ENCODE measurements at places on chromosomes 3 and 15.

DNA sequence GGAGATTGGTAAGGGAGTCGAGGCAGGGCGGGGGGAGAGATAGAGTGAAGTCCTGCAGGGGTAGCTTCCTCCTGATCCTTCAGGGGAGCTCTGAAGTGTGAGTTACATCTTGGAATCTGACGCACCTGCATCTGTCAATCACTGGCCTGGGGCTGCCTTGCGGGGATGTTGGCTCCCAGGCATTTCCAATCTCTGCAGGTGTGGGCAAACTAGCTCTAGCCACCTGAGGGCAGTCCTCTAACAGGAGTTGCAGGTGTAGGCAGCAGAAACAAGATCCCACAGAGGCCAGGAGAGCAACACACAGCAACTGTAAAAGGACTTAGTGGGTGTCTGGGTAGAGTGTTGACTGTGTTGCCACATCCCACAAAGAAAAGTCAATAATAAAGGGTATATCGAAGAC is 63.6 kb downstream of the ZNF621 start:
- DNase-seq, result no peak

DNA sequence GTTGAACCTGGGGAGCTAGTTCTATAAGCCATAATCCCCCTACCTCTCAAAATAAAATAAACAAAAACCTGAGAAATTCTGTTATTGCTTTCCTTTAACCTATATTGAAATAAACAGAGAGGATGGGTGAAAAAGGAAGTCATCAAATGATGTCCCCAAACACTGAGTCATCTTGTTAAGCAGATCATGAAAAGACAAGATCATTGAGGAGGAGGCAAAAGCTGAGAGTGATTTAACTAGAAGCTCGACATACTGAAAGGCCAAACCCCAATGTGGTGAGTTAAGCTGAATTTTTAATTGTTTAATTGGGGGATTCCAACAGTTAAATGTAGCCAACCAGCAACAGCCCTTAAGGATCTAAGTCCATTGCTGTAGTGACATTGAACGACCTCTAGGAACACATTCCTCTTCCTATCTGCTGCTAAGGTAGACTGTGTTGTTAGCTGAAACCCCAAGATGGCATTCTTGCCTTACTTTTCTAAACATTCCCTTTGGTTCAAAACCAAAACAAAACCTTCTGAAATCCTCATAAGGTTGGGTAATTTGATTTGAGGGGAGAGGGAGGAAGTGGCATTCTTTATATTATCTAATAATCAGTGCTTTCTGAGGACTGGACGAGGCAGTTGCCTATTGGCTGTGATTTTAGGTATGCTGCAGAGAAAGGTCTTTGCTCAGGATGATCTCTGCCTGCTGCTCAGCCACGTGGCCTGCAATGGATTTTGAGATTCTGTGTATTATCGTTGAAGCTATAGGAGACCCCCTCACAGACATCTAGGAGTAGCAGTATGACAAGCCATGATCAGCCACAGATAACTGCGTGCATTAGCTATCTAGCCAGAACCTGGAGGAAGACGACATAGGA is 62.7 kb upstream of the BNIP2 start:
- peak; percentile 3 for DNase-seq

GRCh38 chr3:63960048-63960711 is 48.0 kb upstream of the SCAANT1 start:
- peak; percentile 67 for DNase-seq

DNA sequence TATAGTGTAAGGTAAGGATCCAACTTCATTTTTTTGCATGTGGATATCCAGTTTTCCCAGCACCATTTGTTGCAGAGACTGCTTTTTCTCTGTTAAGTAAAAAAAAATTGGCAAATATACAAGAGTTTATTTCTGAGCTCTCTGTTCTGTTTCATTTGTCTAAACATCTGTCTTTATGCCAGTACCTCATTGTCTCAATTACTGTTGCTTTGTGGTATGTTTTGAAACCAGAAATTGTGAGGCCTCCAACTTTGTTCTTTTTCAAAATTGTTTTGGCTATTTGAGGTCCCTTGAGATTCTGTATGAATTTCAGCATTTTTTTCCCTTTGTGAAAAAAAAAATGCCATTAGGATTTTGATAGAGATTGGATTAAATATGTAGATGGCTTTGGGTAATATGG is 150.5 kb downstream of the MINAR1 start:
- no peak for DNase-seq

GRCh38 chr15:40232625-40233070 is 6.2 kb upstream of the PAK6 start:
- peak; percentile 19 for DNase-seq

DNA sequence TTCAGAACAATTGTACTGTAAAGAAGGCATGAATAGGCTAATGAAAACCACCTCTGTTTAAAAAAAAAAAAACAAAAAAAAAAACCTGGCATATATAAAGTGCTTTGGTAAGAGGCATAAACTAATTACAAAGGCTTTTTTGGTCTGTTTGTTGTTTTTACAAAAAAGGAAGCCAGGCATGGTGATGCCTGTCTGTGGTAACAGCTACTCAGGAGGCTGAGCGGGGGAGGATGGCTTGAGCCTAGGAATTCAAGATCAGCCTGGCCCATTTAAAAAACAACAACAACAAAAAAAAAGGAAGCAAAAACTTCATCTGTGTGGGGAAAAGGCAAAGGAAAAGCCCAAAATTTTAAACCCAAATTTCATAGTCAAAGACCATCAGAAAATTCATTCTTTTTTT is 47.0 kb downstream of the OSBPL10 start:
- no peak for DNase-seq

DNA sequence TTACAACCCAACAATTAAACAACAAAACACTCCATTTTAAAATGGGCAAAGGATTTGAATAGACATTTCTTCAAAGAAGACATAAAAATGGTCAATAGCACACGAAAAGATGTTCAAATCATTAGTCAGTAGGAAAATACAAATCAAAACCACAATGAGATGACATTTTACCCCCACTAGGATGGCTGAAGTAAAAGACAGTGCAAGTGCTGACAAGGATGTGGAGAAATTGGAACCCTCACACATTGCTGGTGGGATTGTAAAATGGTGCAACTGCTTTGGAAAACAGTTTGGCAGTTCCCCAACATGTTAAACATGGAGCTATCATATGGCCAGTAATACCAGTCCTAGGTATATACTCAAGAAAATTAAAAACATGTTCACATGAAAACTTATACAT is 11.6 kb downstream of the GALNT15 start:
- peak; percentile 89 for DNase-seq

DNA sequence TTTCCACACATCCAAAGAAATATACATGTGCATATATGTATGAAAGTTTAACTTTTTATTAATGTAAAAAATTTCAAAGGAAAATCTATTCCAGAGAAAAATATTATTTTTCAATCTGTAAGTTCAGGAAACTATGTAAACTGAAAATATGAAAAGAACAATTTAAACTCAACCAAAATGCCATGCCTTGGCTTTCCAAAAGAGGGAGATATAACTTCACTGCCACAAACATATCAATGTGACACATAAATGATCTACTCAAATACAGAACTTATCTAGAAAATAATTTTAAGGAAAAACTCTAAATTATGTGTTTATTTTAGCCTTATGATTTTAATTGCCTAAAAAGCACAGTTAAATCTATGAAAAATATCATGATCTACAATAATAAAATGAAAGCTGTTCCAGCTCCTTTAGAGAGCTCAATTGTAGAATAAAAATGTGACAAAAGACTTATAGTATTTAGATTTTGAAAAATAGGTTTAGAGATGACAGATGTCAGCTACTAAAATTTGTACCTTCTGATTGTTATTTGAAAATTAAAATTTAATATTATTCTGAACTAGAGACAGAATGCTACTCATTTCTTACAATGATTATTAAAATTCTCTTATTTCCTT is 94.8 kb downstream of the GBE1 start:
- peak; percentile 29 for DNase-seq

GRCh38 chr3:107328069-107328468 is 49.2 kb upstream of the CCDC54 start:
- no peak for DNase-seq

DNA sequence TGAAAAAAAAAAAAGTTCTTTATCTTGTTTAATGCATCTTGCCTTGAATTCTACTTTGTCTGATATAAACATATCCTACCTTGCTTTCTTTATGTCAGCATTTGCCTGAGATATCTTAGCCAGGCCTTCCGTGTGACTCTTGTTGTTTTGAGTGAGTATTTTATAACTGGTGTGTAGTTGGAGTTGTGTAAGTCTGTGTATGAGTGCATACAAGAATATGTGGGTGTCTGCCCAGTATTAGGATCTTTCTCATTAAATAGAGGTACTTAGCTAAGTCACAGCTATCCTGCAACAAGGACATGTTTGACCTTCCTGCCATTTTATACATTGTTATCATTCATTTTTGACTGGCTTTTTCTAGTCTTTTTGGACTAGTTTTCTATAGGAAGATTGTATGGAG is 22.5 kb upstream of the TSPAN3 start:
- DNase-seq, result no peak

Measured in fibroblast of skin of abdomen (primary cell).